ENCODE measurements at places on chromosomes 6 and 20.

DNA sequence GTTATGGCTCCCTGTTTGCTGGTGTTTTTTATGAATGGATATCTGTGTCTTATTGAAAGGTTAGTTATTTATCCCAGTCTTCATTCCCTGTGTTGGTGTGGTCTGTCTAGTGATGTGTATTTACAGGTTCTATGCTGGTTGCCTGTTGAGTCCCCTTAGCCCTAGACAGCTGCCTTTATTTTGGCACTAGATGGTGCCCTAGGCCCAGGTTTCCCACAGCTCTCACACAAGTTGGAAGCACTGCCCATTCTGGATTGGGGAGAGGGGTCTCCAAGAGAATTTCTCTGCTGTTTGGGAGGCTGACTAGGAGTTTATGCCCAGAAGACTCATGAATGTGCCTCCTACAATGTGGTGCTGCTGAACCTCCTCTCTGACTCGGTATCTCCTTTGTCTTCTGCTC, 12.4 kb downstream of the GRM1 start:
- no peaks in the 10 kb centered on the region for H3K4me1 ChIP-seq
- no peak for DNase-seq

DNA sequence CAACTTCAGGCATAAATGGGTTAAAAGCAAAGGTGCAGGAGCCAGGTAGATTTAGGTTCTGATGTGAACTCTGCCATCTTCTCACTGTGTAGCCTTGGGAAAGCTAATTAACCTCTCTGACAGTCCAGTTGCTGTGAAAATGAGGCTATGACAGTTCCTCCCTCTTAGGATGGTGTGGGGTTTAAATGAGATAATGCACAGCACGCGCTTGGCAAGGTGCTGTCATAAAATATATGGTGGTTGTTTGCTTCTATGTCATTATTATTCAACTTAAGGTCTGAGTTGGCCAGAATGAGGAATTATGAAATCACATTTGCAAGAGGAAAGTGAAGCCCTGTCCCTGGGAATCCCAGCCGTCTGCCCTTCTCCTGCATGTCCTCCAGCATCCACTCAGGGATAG, 15.5 kb upstream of the BCAS1 start:
- no peaks in the 10 kb centered on the region for H3K4me1 ChIP-seq
- H3K27ac ChIP-seq = no peak overlapping the region
- H3K4me3 ChIP-seq = no peak overlapping the region
- H3K27me3 ChIP-seq = no peaks in the 10 kb centered on the region
- no peaks in the 10 kb centered on the region for H3K36me3 ChIP-seq
- DNase-seq = no peak

DNA sequence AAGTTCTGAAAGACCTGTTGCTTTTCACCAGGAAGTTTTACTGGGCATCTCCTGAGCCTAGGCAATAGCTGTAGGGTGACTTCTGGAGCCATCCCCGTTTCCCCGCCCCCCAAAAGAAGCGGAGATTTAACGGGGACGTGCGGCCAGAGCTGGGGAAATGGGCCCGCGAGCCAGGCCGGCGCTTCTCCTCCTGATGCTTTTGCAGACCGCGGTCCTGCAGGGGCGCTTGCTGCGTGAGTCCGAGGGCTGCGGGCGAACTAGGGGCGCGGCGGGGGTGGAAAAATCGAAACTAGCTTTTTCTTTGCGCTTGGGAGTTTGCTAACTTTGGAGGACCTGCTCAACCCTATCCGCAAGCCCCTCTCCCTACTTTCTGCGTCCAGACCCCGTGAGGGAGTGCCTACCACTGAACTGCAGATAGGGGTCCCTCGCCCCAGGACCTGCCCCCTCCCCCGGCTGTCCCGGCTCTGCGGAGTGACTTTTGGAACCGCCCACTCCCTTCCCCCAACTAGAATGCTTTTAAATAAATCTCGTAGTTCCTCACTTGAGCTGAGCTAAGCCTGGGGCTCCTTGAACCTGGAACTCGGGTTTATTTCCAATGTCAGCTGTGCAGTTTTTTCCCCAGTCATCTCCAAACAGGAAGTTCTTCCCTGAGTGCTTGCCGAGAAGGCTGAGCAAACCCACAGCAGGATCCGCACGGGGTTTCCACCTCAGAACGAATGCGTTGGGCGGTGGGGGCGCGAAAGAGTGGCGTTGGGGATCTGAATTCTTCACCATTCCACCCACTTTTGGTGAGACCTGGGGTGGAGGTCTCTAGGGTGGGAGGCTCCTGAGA, at the start of gene HFE:
Gene HFE (plus strand): TSS at position 146 of the 832 bp plus-strand sequence. CDS start 12 bp downstream, at position 158.
- no peaks in the 10 kb centered on the region for H3K27me3 ChIP-seq
- DNase-seq = no peak
- peak within 1 kb of the TSS; percentile 39 for H3K27ac ChIP-seq
- H3K4me3 ChIP-seq = peak within 1 kb of the TSS; percentile 53
- H3K4me1 ChIP-seq = peaks cover 3% of the 10 kb centered on the region

DNA sequence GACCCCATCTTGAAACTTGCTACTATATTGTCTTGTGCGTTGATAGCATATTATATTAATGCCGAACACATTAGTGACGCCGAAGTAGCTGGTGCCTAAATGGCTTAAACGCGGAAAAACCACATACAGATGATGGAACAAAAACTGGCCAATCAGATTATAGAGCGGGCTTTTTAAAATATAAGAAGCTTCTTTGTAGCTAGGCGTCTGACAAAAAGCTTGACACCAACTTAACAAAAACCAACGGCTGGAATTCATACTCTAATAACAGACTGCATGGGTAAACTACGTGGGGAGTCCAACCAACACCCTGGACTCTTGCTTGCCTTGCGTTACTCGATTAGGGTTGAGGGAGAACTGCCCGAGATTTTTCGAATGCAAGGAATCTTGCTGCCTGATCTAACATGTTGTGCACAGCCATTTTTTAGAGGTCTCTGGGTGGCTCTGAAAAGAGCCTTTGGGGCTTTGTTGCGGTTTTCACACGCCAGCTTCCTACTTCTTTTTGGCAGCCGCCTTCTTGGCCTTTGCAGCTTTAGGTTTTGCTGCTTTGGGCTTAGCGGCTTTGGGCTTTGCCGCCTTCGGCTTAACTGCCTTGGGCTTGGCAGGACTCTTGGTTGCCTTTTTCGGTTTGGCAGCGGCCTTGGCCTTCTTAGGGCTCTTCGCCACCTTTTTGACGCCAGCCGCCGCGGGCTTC, 45.7 kb downstream of the OR2B2 start:
- H3K36me3 ChIP-seq = no peaks in the 10 kb centered on the region
- peak overlapping the region; percentile 92 for H3K27ac ChIP-seq
- H3K4me1 ChIP-seq = peaks cover 5% of the 10 kb centered on the region
- no peak for DNase-seq
- H3K27me3 ChIP-seq = no peaks in the 10 kb centered on the region

GRCh38 chr20:20663841-20664240, 48.6 kb downstream of the RALGAPA2 start:
- no peaks in the 10 kb centered on the region for H3K27me3 ChIP-seq
- H3K36me3 ChIP-seq = no peaks in the 10 kb centered on the region
- H3K4me3 ChIP-seq = no peak overlapping the region
- DNase-seq = no peak

GRCh38 chr20:15848126-15848525, 725.1 kb downstream of the KIF16B start:
- no peak overlapping the region for H3K27ac ChIP-seq
- no peaks in the 10 kb centered on the region for H3K27me3 ChIP-seq
- H3K36me3 ChIP-seq = no peaks in the 10 kb centered on the region
- no peak for DNase-seq
- H3K4me1 ChIP-seq = no peaks in the 10 kb centered on the region

- H3K4me1 ChIP-seq = peaks cover 11% of the 10 kb centered on the region
- no peak for DNase-seq
- no peak overlapping the region for H3K4me3 ChIP-seq
- no peak overlapping the region for H3K27ac ChIP-seq
- no peaks in the 10 kb centered on the region for H3K36me3 ChIP-seq
These were observed 127.3 kb downstream of the BACH2 start for GRCh38 chr6:90169374-90169773.

GRCh38 chr20:39222101-39222500, 260.0 kb downstream of the DHX35 start:
- no peak overlapping the region for H3K4me3 ChIP-seq
- no peaks in the 10 kb centered on the region for H3K36me3 ChIP-seq
- no peak for DNase-seq

- H3K4me3 ChIP-seq = no peak overlapping the region
- no peaks in the 10 kb centered on the region for H3K27me3 ChIP-seq
- no peak for DNase-seq
- H3K4me1 ChIP-seq = peaks cover 8% of the 10 kb centered on the region
These were observed 3.0 kb upstream of the GOPC start for GRCh38 chr6:117605169-117605826.

GRCh38 chr6:54578261-54578660, 268.3 kb upstream of the FAM83B start:
- H3K27me3 ChIP-seq = no peaks in the 10 kb centered on the region
- H3K4me3 ChIP-seq = no peak overlapping the region
- no peaks in the 10 kb centered on the region for H3K36me3 ChIP-seq

DNA sequence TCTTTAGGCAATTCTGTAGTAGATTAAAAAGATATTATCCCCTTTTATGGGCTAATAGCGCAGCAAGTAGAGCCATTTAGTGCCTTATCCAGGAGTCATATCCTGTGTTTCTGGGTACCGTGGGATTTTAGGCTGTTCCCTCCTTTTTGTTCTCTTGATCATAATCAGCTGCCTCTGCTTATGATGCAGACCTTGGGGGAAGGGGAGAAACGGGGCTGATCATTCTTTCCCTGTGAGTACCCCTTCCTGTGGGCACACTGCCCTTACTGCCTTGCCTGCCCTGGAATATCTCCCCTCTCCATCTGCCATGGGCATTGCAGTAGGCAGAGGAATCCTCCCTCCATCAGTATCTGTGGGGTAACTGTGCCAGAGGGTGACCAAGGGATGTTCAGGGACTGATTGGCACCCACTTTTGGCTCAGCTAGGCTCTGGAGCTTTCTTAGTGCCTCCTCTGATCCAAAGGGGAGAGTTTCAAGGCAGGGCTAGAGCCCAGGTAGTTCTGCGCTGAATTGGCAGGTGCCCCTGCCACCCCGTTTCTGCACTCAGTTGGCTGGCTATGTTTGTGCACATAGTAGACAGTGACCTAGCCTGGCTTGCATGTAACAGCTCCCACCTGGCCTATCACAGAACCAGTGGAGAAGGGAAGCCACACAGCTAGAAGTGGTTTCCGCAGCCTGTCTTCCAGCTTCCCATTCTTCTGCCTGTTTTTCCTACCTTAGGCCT, 103.3 kb downstream of the FIG4 start:
- no peaks in the 10 kb centered on the region for H3K27me3 ChIP-seq
- peaks cover 25% of the 10 kb centered on the region for H3K4me1 ChIP-seq
- no peaks in the 10 kb centered on the region for H3K36me3 ChIP-seq
- peak; percentile 71 for DNase-seq
- no peak overlapping the region for H3K4me3 ChIP-seq
- H3K27ac ChIP-seq = peak overlapping the region; percentile 92

DNA sequence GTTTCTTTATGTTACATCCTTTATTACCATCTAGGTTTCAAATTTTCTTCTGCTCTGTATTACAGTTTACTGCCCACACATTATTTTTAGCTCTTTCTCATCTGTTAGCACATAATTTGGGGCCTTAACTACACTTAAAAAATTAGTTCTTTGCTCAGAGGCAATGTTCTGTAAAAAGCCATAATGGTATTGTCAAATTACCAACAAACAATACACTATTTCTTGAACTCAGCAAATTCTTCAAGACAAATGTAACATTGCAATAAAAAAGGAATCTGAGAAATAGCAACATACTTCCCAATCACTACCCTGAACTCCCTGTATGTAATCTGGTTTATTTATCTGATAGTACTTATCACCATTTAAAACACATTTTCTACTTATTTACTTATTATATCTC, 448.6 kb upstream of the OPRM1 start:
- DNase-seq = no peak
- no peaks in the 10 kb centered on the region for H3K36me3 ChIP-seq
- H3K4me3 ChIP-seq = no peak overlapping the region

GRCh38 chr20:40869218-40870147, 159.1 kb upstream of the TOP1 start:
- H3K27ac ChIP-seq = no peak overlapping the region
- H3K4me1 ChIP-seq = no peaks in the 10 kb centered on the region
- H3K4me3 ChIP-seq = no peak overlapping the region

- H3K4me3 ChIP-seq = no peak overlapping the region
- no peaks in the 10 kb centered on the region for H3K27me3 ChIP-seq
- H3K4me1 ChIP-seq = no peaks in the 10 kb centered on the region
These were observed 21.1 kb downstream of the MRPL14 start for GRCh38 chr6:44105993-44106740.

DNA sequence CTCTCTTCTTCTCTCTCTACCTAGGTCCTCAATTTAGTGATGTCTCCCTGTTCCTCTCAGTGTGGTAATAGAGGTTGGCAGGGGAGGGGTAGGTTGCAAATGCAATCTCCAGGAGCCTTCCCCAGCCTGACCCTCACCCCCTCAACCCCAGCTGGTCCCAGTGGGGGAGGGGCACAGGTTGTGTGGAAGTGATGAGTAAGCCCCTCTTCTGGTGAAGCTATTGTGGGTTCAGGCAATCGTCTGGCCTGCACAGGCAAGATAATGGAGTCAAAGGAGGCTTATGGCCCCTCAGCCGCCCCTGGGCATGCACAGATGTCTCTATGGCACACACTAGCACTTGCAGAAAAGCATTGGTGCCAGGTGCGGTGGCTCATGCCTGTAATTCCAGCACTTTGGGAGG, 10.8 kb upstream of the ADA start:
- no peaks in the 10 kb centered on the region for H3K4me1 ChIP-seq
- no peak overlapping the region for H3K27ac ChIP-seq
- H3K4me3 ChIP-seq = no peak overlapping the region
- H3K36me3 ChIP-seq = no peaks in the 10 kb centered on the region
- no peak for DNase-seq

GRCh38 chr20:34861386-34862084, 11.1 kb downstream of the GGT7 start:
- H3K4me3 ChIP-seq = no peak overlapping the region
- DNase-seq = peak; percentile 87
- H3K27me3 ChIP-seq = no peaks in the 10 kb centered on the region
- no peak overlapping the region for H3K27ac ChIP-seq

GRCh38 chr6:41439524-41440418, 104.4 kb downstream of the NCR2 start:
- peaks cover 16% of the 10 kb centered on the region for H3K27me3 ChIP-seq
- H3K27ac ChIP-seq = no peak overlapping the region
- H3K4me1 ChIP-seq = no peaks in the 10 kb centered on the region
- no peak overlapping the region for H3K4me3 ChIP-seq
- H3K36me3 ChIP-seq = no peaks in the 10 kb centered on the region

DNA sequence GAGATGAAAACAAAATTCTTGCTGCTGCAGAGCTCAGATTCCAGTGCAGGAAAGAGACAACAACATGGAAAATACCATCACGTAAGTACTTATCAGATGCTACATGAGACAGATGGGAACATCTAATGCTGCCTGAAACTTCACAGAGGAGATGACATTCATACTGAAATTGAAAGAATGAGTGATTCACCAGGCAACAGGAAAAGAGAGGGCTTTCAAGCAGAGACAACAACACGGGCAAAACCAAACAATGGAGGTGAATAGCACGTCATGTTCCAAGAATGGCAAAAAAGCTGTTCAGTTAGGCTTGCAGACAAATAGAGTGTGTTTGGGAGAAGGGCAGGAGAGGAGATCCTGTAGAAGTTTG, 39.3 kb downstream of the GTF2H5 start:
- H3K4me1 ChIP-seq = peaks cover 26% of the 10 kb centered on the region
- H3K36me3 ChIP-seq = no peaks in the 10 kb centered on the region
- no peak overlapping the region for H3K4me3 ChIP-seq
- DNase-seq = no peak
- H3K27me3 ChIP-seq = no peaks in the 10 kb centered on the region
